KBM-7 (cell line): ENCODE measurements at places on chromosomes 13 and 19.

DNA sequence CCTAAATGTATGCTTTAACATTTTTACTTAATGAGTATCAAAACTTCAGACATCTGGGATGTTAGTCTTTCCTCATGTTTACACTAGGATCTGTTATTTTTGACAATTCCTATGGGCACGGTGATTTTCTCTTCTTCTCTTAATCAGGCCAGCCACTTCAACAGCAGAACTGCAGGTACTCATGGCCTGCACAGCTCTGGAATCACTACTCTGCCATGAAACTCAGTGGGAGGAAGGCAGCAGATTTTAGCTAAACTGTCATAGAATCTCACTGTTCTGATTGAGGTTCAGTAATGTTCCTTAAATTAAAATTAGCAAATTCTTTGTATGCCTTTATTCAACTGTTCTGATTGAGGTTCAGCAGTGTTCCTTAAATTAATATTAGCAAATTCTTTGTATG is 1083.0 kb downstream of the SLITRK5 start:
- no peak for DNase-seq

DNA sequence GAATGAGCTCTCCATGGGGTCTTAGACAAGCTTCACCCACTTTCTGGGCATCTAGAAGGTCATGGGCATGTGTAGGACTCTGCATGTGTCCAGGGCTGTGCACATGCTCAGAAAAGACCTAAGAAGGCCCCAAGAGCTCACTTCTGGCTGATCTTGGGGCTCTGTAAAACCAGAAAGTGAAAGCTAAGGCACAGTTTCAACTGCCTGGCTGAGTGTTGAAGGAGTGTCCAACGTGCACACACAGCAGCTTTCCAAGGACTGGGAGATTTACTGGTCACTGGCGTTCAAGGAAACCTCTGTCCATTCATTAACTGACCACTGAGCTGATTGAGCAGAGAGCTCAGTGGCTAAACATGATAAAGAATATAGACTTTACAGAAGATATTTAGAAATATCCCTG is 137.9 kb downstream of the KATNAL1 start:
- DNase-seq: no peak

GRCh38 chr13:77595166-77595810 is 59.8 kb downstream of the SCEL start:
- DNase-seq: no peak

DNA sequence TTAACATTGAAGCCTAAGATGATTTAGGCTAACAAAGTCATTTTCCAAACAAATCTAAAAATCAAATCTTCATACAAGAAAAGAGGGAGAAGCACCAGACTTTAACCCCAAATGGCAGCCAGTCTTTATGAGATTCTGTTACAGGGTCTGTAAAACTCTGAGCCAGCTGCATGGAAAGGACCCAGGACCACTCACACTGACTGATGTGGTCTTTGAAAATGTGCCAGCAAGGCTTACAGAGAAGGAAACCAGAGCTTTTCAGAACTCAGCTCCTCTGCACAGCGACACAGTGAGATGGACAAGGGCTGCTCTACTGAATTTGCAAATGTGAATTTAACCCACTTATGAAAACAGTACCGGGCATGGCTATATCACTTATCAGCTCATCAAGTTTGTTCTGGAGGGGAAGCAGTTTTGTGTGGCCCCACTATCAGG is 98.8 kb upstream of the SERP2 start:
- DNase-seq: no peak

DNA sequence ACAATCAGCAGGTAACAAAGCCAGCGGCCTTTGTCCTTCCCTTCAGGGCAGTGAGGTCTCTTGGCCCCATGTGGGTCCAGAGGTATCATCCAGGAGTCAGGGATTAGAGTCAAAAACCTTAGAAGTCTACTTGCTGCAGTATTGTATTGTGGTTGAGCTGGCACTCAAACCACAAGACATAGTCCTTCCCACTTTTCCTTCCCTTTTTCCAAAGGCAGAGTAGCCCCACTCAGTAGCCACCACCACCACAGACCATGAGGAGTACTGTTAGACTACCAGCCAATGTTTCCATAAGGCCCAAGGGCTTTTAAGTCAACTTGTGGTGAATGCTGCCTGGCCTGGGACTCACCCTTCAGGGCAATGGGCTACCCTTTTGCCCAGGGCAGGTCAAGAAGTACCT is 27.1 kb upstream of the CCNA1 start:
- peak; percentile 57 for DNase-seq

GRCh38 chr19:8373867-8374813 is 10.2 kb downstream of the ANGPTL4 start:
- no peak for DNase-seq

GRCh38 chr13:23105051-23105450 is 75.7 kb upstream of the SGCG start:
- DNase-seq: no peak

- DNase-seq: no peak
Measured at GRCh38 chr19:5006201-5006600, 37.3 kb downstream of the KDM4B start.

DNA sequence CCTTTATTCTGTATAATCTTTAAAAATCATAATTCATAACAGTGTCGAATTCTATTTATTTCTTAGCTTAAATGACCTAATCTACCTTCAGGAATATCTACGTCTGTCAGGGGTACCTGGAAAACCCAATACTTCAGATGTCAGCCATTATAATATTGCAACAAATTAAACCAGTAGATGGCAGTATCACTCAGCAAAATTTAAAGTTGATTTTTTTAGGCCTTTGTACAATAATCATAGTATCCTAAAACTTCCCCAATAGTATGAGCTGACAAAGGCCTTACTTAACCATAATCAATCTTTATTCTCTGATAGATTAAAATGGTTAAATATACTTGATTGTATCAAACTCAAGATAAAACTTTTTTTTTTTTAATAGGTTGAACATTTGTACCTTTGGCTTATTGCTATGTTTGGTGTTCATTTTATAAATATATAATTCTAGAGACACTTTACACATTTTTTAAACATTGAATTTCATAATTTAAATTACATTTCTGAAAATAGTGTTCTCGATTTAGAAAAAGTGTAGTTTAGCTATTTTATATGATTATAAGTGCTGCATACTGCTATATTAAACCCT is 830.2 kb upstream of the SPRY2 start:
- DNase-seq: peak; percentile 39

DNA sequence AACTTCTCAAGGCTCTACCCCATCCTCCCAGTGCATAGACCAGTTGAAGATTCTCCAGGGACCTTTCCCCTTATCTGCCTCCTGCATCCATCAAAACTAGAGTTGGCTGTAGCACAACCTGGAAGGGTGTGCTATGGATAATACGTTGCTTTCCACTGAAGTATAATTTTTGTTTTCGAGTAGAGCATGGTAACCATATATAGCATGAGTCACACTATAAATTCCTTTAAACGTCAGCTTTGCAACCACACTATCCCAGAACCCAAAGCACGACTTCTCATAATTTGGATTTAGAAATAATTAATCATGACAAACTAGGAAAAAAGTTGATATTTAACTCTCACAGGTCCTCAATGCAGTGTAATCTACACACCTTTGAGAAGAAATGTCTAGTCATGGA is 138.3 kb upstream of the NBEA start:
- DNase-seq: no peak

DNA sequence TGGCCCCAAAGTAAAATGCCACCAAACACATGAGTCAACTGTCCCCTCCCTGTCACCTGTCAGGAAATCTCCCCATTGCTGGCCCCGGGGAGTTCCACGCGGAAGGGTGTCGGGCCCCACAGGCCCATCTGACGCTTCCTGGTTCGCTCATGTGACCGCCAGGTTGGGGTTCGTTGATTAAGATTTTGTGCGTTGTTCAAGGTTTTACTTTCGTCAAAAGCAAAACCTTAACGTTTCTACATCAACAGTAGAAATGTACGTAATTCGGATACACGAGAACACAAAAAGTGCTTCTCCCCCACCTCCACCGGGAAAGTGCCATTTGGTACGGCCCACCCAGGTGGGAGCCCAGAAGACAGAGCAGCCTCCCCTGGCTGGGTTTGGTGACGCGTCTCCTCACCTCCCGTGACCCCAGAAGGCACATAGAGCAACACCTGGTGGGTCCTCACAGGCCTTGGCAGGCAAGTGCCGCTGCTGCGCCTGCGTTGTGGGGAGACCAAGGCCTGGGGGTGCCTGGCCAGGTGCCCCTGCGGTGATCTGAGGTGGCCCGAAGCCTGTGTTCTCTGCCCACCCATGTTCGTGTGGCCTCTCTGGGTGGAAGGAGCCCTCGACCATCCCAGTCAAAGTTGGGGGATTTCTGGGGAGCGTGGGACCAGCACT is 161.6 kb downstream of the KDM4B start:
- no peak for DNase-seq

DNA sequence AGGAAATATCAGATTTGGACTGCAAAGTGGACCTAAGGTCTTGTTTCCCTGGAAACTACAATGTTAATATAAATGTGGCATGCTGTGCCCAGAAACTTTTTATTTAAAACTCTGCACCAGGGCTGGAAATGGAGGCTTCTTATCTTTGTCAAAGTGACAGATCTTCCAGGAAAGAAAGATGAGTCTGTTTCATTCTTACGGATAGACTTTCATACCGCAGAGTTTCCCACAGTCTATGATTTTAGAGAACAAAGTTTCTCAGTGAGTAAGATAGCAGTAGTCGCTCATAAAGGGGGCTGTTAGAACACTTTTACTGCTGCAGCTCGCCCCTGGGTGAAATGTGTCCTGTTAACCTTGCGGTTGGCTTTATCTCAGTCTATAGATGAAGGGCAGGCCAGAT is 6.7 kb downstream of the CLEC11A start:
- no peak for DNase-seq

GRCh38 chr19:5154129-5154798 is 185.4 kb downstream of the KDM4B start:
- DNase-seq: peak; percentile 29

- no peak for DNase-seq
Measured at GRCh38 chr13:86826232-86826631, 844.9 kb upstream of the SLITRK5 start.

GRCh38 chr19:16548956-16549355 is 6.7 kb upstream of the CHERP start:
- DNase-seq: no peak

GRCh38 chr19:28686756-28687155 is 526.2 kb downstream of the UQCRFS1 start:
- DNase-seq: peak; percentile 75
